ENCODE measurements at places on chromosomes 5 and 9. TPM values are rescaled to one million over a fixed set of nuclear protein-coding genes. Genes with fewer than 3 reads are reported as not detected.
A peak's percentile ranks its signal among the peaks of the same experiment; 100 is the strongest.

FCN2 gene
- not detected for total RNA-seq

ISCA1 gene
- total RNA-seq = 8.0 TPM

DNA sequence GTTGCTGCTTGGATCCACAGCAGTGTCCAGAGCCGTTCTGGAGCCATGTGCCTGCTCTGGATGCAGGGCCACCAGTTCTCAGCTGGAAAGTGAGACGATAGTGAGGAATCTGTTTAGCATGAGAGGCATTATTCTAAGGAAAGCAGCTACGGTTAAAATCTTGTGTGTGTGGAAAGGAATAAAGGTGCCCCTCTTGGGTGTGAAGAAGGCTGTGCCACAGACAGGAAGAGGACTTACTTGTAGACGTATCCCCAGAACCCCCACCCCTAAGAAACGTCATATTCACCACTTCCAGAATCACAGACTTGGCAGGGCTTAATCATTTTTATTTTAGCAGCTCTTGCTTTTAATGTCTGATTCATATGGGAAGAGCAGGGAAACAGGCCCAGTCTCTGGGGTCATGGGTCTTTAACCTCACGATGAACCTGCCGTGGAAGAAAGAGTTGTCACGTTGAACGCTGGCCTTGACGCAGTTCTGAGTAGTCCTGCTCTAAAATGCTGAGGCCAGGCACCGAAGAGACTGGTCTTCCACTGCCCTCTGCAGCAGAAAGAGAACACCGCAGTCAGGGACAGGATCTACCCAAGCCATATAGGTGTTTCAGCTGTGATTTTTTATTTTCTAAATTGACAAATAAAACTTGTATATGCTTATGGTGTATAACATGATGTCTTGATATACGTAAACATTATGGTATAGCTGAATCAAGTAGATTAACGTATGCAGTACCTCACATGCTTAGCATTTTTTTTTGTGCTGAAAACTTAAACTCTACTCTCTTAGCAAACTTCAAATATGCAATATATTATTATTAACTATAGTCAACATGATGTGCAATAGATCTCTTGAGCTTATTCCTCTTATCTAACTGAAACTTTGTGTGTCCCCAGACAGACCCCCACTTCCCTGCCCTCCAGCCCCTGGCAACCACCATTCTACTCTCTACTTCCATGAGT, 38.8 kb downstream of the CARTPT start:
- peak; percentile 34 for DNase-seq

DNA sequence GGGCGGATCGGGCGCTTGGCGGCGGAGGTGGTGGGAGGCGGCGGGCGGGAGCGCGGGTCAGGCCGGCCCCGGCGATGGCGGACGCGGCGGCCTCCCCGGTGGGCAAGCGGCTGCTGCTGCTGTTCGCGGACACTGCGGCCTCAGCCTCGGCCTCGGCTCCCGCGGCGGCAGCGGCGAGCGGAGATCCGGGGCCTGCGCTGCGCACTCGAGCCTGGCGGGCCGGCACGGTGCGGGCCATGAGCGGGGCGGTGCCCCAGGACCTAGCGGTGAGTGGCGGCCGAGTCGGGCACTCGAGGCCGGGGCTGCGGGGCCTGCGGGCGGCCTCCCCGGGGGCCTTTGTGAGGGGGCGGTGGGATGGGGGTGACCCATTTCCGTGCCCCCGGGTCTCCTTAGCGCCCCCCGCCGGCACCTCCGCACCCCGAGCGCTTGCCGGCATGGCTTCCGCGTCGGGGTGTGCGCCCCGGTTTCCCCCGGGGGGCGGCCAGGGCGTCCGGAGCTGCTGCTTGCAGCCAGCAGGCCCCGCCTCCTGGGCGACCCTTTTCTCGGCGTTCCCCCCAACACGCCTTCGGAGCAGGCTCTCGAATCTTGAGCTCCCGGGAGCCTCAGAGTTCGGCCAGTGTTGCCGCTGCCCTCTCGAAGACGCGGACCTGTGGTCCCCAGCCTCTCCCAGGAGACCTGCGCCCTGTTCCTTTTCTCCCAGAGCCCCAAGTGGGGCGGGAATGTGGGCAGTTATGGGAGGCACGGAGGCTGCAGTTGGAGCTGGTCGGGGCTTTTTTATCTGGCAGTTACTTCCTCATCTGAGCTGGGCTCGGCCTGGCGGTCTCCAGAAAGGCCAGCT, 456 bp downstream of the KDM3B start:
- peak; percentile 93 for DNase-seq

FAM78A gene
- 9.1 TPM for total RNA-seq

WDR38 gene
- total RNA-seq = 4.1 TPM

- DNase-seq = no peak
Measured at GRCh38 chr5:58407042-58407719, 52.7 kb downstream of the PLK2 start.

GRCh38 chr5:72949481-72949880, 6.4 kb upstream of the FCHO2 start:
- DNase-seq = no peak

LMX1B gene
- total RNA-seq = 0.40 TPM

DNA sequence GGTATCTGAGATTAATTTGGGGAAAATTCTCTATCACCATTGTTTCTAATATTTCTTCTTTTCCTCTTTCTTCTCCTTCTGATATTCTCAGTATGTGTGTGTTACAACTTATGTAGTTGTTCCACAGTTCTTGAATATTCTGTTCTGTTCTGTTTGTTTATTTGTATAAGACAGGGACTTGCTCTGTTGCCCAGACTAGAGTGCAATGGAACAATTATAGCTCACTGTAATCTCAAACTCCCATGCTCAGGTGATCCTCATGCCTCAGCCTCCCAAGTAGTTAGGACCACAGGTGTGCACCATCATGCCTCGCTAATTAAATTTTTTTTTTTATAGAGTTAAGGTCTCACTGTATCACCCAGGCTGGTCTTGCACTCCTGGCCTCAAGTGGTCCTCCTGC, 145.8 kb upstream of the TUT7 start:
- DNase-seq = no peak

DNA sequence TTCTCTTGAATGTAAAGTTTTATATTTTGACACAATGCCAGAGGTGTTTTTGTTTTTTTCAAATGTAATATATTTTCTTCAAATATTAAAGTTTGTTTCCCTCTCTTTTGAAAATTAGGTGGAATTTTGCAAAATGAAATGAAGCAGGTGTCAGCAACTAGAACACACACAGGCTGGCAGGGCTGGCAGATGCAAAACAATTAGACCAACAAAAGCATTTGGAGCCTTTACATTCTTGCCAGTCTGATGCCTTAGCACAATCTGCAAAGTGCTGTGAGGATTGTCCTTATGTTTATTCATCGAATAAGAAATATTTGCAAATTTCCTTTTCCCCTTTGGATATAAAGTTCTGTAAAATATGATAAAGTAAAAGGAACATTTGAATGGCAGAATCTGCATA, 1063.9 kb downstream of the CDH9 start:
- DNase-seq = no peak

SLC36A2 gene
- total RNA-seq = not detected

DNA sequence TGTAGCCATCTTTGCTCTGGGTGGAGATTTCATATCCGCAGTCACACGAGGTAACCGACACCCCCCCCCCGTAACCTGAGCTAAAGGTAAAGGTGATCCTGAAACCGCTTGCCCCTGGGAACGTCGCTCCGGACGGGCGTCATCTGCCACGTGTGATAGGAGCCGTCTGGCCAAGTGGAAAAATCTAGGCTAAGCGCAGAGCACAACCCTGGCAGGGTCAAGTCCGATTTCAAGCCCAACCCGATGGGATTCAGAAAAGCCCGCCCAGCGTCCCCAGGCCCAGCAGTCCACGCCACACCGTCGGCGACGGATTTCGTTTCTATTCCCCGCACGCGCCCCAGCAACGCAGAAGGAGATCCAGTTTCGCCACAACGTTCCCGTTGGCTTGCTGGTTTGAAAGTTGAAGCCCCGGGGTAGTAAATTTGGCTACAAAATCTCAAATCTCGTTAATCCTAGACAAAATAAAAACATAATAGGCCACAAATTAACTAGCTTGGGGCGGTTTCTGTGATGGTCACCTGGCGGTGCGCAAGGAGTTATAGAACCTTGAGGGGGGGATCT, 32.4 kb upstream of the NFIB start:
- DNase-seq = no peak

GRCh38 chr5:108696951-108697715, 50.6 kb upstream of the FER start:
- no peak for DNase-seq

GRCh38 chr5:53983568-53984460, 326.6 kb downstream of the ARL15 start:
- no peak for DNase-seq

DNA sequence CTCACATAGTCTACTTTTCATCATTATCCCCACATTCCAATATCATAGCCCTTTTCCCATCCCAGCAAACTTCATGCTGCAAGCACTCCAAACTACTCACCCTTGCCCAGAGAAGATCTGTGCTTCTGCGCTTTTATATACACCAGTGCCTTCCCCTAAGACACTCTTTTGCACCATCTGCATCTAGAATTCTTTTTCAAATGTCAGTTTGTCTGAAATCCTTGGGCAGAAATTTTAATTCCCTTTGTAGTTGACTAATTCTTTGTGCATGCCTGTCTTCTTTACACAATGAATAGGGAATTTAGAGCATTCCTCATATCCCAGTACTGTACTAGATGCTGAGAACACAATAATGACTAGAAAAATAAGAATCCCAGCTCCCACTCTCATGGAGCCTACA, 298.9 kb downstream of the KCNN2 start:
- no peak for DNase-seq

TYRP1 gene
- total RNA-seq = 3.4 TPM

WNT8A gene
- total RNA-seq = not detected

DNA sequence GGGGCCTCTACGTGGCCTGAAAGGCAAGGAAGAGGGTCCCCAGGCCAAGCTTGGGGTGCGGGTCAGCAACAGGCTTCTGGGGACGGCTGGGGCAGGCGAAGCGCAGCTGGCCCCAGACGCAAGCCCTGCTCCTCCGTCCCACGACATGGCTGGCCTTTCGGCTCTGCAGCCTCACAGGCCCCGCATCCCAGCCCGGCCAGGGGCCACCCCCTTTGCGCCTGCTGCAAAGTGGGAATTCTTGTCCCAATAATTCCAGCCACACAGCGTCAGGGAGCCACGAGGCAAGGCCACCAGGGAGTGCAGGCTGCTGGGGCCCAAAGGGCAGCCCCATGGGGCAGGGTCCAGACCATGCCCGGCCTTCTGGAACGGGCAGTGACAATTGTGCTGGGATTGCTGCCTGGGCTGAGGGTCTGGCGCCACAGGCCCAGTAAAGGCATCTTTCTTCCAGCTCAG, 1.1 kb upstream of the ENTPD2 start:
- DNase-seq = no peak

DNA sequence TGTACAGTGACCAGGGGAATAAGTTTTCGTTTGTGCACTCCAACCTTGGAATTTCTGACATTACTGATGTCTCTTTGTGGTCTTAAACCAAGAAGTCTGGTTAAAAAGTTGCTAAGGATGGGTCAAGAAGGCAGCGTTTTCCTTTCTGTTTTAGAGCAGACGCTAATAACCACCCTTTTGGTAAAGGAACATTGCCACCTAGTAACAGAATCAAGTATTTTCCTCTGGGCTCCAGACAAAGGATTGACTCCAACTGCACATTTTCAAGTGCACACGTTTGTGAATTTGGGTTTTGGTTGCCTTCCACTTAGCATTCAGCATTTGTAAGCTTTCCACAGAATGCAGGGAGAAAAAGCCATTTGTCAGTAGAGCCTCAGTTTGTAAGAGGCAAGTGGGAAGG, 22.2 kb upstream of the CEP78 start:
- DNase-seq = no peak

GRCh38 chr9:19619221-19619620, 169.6 kb downstream of the SLC24A2 start:
- DNase-seq = no peak

CARTPT gene
- total RNA-seq = not detected

- DNase-seq = no peak
Measured at GRCh38 chr5:128665747-128666355, 127.8 kb upstream of the FBN2 start.

DNA sequence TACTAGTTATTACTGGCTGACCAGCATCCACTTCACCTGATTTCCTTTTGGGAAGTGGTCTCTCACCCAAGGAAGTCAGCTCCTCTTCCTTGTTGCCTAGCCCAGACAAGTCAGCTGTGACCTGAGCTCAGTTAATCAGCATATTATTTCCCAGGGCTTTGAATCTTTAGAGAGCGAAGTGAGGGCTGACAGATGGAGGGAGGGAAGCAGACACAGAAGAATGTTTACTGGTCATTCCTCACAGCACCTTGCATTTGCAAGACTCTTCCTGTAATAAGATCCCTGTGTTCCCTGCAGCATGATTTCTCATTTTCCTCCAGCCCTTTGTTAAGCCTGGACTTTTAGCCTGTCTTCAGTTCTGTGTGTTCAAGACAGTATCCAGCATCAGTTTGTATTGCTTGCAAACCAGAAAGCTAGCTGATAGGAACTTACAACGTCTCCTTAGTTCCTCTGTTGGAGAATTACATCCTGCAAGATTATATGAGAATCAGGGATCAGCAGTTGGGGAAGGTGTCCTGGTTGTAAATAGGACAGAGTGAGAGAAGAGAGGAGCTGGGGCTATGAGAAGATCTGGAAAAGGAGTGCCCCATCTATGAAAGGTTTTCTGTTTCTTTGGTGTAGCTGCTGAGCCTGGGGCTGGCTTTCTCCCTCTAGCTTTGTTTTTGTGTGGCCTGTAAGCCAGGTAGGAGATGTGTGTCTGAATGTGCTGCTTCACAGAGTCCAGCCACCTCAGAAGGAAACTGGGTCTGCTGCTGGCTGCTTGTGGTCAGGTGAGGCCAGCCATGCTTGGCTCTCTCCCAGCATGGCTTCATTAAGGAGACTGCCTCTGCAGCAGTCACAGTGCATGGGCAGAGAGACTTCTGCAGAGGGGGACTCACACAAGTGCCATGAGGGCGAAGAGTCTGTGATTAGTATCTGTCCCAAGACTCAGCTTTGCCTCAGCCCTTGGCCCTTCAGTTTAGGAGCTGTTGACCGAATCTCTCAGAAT, 50.3 kb downstream of the MAN2A1 start:
- DNase-seq = no peak

GRCh38 chr5:119396030-119396664, 40.3 kb downstream of the TNFAIP8 start:
- DNase-seq = no peak

DNA sequence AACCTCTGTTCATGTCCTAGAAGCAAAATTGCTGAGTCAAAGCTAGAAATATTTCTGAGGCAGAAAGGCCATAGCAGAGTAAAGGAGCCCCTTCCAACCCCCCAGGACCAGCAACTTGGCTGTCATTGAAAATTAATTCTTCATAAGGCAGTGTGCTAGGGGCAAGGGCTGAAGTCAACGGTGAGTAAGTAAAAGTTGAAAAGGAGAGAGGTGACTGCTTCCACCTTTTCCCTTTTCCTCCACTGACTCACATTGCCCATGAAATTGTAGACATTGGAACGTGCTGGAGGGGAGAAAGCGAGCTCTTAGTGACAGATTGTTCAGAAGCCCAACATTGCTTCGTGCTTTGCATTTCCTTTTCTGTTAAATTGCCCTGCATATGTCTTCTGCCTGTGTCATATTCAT, 19.1 kb downstream of the GLRA1 start:
- no peak for DNase-seq

All from upper lobe of left lung (tissue), 6 donors.